ENCODE measurements at places on chromosomes 13 and 19. TPM values are rescaled to one million over a fixed set of nuclear protein-coding genes. Genes with fewer than 3 reads are reported as not detected.

The PGLYRP2 gene
- not detected for total RNA-seq

The PRODH2 gene
- total RNA-seq = not detected

The COG6 gene
- 29.6 TPM for total RNA-seq

The LRP3 gene
- not detected for total RNA-seq

The ZNF471 gene
- 1.8 TPM for total RNA-seq

The LIPE gene
- 37.3 TPM for total RNA-seq

The KLK14 gene
- 0.82 TPM for total RNA-seq

The WDR87 gene
- not detected for total RNA-seq

DNA sequence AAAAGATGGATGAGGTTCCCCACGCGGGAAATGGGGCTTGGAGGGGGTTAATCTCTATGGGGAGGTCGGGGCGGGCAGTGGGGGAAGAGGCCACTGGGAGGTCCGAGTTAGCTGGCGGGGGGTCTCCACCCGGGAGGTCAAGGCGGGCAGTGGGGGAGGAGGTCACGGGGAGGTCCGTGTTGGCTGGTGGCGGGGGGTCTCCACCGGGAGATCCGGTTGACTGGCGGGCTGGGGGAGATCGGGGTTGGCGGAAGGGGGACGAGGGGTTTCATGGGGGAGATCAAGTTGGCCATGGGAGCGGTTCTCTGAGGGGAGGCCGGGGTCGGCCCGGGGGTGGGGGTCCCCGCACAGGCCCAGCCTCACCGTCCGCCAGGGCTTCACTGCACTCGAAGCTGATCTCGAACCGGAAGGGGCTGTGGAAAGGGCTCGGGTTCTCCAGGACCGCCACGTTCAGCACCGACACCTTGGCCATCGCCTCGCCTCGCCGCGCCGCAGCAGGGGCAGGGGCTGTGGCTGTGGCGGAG, 342 bp downstream of the ASF1B start:
- DNase-seq = no peak

- no peak for DNase-seq
Measured at GRCh38 chr13:105579821-105580710, 955.4 kb downstream of the EFNB2 start.

DNA sequence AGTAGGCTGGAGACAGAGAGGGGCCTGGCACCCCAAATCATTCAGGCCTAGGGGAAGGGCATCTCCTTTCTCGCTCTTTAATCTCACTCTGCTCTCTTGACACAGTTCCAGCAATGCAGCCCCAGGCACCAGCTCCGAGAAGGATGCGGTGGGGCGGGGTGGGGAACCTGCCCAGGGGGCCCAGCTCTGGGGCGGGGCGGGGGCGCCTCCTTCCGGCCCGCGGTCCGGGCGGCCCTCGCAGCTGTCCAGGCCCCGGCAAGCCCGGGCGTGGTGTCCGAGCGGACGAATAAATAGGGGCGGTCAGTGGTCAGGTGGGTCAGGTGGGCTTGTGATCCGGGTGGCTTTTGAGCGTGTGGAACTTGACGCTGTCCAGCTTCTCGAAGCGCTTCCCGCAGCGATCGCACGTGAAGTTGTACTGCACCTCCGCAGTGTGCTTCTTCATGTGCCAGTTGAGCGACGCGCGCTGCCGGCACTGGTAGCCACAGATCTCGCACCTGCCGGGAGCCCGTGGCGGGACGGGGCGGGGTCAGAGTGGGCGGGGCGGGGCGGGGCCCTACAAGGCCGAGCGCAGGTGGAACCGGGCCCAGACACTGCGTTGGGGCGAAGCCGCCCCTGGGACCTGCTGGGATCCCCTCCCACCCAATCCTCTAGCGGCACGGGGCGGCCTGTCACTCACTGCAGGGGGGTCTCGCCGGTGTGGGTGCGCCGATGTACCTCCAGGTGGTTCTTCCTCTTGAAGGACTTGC, 2.7 kb upstream of the ELAVL3 start:
- no peak for DNase-seq

GRCh38 chr19:13861714-13862531, 15.0 kb upstream of the NANOS3 start:
- DNase-seq = peak; percentile 92

GRCh38 chr19:48970923-48971395, 5.8 kb downstream of the FTL start:
- DNase-seq = peak; percentile 79

DNA sequence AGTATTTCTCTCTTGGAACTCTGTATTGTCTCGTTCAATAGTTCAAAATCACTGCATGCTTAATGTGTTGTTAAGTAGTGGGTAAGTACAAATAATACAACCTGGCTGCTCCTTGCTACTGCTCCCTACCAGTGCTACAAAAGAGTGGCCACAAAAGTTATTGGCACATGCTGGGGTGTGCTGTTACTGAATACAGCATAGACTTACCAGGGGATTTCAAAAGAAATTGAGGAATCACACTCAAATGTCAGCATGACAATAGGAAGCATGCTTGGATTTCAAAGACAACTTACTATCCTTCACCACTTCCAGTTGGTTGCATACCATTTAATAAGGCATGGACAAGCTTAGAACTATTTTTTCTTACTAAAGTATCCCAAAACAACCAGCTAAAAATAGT, 1041.3 kb upstream of the SPRY2 start:
- no peak for DNase-seq

DNA sequence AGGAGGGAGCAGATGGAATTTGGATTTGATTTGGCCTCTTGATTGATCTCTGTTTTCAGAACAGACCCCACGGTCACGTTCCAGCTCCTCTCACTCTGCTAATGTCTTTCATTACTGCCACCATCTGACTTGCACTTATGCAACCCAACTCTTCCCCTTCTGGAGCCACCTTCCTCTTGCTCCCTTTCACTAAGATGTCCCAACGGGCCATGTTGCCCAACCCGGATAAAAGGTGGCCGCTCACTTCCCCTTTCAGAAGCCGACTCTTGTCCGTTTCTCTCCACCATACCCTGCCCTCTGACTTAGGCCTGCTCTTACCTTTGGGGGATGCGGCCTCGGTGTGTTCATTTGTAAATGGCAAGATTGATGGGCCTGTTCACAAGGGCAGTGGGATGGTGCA, 27.4 kb upstream of the CYP4F8 start:
- DNase-seq = no peak

- DNase-seq = no peak
Measured at GRCh38 chr19:43767316-43767715, 12.6 kb upstream of the SMG9 start.

DNA sequence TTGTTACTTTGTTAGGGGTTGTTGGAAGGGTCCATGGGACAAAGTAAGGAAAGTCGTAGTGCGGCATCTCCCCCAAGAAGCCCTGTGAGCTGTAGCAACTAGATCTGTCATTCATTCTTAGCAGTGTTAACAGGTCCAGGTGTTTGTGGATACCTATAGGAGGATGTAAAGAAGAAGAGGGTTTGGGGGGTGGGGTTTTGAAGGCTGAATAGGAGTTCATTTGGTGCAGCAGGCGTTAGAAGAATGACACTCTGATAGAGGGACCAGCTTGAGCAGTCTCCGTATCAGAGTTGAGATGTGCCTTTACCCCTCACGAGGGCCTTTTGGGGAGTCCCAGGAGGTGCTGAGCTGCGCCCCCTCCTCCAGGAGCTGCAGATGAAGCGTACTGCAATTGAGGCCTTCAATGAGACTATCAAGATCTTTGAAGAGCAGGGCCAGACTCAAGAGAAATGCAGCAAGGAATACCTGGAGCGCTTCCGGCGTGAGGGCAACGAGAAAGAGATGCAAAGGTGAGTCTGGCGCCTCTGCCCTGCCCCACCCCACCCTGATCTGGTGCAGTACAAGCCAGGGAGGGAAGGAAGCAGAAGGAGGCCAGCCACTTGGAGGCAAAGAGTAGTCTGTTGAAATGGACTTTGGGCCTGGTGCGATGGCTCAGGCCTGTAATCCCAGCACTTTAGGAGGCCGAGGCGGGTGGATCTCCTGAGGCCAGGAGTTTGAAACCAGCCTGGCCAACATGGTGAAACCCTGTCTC, 7.6 kb upstream of the IFI30 start:
- no peak for DNase-seq

DNA sequence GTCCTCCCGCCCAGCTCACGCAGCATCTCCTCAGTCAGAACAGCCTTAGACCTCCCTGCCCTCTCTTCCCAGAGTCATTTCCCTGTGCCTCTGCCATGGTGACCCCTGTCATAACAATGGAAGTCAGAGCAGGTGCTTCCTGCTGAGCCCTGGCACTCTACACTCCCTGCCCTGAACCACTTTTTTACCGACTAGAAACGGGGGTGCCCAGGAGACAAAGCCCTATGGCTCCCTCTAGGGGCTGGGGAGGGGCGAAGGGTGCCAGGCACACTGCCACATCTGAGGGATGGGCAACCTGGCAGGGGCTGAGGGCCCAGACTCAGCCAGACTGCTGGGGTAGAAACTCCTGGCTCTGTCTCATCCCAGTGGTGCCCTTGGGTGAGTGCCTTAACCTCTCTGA, 16.4 kb downstream of the ZNF574 start:
- DNase-seq = no peak

DNA sequence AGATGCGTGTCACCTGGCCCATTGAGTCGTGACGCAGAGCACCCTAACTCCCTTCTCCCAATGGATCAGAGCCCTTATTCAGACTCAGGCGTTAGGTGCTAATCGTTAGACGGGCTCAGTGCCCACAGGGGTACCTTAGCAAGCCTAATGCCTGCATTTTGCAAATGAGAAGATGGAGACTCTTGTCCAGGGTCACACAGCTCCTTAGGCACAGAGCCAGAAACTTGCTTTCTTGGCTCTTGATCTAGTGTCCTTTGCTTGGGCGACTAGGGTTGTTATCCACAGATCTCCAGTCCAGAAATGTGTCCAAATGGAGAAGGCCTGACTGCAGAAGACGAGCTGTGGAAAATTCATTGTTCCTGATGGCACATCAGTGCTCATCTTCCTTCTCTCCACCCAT, 85.1 kb downstream of the C13orf42 start:
- DNase-seq = no peak

DNA sequence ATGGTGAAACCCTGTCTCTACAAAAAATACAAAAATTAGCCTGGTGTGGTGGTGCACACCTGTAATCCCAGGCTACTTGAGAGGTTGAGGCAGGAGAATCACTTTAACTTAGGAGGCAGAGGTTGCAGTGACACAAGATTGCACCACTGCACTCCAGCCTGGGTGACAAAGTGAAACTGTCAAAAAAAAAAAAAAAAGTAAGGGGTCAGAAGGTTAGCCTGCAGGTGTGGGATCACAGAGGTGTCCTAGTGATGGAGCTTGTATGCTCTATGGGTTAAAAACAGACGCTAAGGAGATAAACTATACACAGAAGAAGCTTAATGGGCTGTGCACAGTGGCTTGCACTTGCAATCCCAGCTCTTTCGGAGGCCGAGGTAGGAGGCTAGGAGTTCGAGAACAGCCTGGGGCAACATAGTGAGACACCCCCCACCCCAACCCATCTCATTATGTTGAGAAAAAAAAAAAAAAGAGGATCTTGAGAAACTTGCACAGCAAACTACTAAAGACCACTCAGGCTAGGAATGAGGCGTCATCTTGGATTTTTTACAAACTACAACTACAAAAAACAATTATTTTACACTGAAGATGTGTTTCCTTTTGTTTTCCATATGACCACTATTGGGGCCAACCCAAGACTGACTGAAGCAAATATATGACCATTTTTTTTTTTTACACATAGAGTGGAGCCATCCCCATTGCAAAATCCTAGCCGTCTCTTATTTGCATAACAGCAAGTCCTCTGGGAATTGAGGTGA, 7.9 kb downstream of the FOSB start:
- no peak for DNase-seq

DNA sequence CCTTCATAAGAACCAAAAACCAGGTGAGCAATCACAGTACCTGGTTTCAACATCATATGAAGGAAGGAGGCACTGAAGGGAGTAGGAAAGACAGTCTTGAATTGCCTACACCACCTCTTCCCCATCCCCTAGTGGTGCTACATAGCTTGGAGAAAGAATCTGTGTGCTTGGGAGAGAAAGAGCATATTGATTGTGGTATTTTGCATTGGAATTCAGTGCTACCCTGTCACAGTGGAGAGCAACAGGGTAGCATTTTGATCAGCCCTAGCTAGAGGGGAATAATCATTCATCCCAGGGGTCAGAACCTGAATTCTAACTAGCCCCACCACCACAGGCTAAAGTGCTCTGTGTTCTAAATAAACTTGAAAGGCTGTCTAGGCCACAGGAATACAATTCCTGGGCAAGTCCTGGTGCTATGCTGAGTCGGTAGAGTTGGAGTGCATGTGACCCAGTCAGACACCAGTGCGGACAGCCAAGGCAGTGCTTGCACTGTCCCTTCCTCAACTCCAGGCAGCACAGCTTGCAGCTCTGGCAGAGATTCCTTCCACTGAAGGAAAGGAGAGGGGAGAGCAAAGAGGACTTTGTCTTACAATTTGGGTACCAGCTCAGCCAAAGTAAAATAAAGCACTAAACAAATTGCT, 158.7 kb downstream of the VWA8 start:
- DNase-seq = no peak

DNA sequence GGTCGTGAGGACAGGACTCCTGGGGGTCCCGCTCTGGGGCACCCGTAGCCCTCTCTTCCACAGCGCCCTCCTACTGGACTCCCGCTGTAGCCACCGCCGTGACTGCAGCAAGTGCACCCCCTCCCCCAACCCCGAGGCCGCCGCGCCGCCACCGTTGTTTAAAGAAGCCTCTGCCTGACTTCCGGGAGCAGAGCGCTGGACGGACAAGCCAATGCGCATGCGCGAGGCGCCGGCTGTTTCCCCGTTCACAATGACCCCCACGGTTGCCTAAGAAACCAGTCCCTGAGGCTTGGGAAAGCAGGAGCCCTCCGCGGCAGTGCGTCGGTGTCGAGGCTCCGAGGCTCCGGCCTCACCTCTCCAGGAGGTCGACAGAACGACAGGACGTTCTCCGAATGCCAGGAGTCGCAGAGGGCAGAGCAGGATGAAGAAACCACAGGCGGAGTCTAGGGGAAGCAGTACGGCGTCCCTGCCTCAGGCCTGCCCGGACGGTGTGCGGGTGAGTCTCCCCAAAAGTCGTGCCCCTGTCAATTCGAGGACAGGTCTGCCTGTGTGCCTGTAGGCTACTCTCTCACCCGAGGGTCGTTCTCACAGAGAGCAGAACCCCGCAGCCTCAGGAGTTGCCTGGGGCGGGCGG, 70.5 kb upstream of the ZNF420 start:
- peak; percentile 31 for DNase-seq

DNA sequence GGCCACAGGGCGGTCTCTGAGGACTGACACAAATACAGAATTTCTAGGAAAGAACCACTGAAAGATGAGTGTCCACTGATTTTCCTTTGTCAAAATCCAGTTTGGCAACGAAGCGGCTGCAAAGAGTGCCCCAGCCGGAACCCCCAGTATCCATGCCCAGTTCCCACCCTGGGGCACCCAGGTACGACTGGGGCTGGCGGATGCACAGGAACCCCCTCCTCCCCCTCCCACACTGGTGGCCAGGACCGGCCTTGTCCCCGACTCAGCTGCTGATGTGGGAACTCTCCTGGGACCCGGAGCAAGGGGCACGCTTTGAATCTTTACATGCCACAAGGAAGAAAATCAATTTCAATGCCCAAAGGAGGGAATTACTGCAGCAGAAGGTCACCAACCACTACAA, 220.8 kb upstream of the ZNF507 start:
- DNase-seq = no peak

DNA sequence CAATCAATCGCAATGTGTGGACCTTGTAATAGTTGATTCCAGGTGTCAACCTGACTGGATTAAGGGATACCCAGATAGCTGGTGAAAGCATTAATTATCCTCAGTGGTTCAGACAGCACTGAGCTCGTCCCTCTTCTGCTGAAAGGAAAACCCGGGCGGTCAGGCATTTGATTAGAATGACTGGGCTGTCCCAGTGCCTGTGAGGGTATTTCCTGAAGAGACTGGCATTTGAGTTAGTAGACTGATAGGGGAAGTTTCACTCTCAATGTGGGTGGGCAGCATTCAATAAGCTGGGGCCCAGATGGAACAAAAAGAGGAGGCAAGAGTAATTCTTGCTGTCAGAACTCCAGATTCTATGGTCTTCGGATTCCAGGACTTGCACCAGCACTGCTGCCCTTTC, 31.9 kb downstream of the KPNA3 start:
- DNase-seq = no peak
